ENCODE measurements at places on chromosomes 6 and 20. TPM values are rescaled to one million over a fixed set of nuclear protein-coding genes. Genes with fewer than 3 reads are reported as not detected.

Gene PLEKHG1
- 7.6 TPM for total RNA-seq

Gene ACTL10
- total RNA-seq, result 0.40 TPM

Gene MYH7B
- 297 TPM for total RNA-seq

DNA sequence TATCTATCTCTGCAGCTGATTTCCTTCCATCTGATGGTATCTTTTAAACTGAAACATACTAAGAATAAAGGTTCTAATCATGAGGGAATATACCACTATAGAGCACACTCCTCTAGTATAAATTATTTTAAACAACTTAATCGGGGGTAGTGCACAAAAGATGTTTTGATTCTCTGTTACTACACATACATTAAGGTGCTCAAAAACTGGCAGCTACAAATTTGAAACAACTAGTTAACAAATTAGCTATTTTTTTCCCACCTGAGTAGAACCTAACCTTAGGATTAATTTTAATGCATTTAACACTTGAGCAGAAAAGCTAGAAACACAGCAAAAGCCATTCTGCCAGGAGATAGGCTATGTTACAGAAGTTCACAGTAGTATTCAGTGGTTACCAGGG is 23.0 kb downstream of the CCNC start:
- no peak for DNase-seq

DNA sequence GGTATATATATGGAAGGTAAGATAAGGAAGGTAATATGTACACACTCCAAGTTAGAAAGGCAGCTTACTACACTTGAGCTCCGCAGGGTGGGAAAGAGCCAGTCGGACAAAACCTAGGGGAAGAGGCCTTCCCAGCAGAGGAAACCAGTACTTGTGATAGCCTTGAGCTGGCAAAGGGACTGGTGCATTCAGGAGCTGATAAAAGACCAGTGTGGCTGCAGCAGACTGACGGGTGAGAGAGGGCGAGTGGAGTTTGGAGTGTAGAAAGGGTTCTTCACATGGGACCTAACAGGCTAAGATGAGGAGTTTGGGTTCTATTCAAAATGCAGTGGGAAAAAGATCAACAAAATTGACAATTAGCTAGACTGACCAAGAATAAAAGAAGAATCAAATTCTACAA is 49.3 kb upstream of the KIF13A start:
- DNase-seq, result no peak

DNA sequence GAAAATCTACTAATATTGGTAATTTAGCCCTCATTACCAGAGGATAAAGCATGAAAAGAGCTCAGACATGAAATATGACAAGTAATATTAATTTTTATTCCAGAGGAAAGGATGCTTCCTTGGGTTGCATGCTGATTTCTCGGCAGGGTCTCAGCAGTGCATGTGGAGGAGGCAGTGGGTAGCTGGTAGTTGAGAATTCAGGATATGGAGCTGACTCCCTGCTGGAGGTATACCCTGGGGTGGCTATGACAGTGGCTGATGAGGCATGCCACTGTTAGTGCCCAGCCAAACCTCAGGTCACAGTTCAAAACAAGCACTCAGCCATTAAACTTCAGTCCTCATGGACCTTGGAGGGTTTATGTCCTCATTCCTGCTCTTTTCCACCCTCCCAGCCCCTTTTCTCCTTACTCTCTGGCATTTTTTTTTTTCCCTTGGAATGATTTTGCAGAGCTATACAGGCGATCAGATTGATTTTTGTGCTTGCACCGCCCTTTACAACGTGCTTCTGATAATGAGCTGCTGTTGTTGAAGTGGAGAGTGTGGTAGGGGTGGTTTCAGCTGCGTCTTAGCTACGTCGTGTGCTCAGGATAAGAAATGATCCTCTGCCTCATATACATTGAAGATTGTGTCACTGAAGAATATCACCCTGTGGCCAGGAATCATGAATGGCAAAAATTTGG is 761.9 kb upstream of the MMS22L start:
- no peak for DNase-seq

DNA sequence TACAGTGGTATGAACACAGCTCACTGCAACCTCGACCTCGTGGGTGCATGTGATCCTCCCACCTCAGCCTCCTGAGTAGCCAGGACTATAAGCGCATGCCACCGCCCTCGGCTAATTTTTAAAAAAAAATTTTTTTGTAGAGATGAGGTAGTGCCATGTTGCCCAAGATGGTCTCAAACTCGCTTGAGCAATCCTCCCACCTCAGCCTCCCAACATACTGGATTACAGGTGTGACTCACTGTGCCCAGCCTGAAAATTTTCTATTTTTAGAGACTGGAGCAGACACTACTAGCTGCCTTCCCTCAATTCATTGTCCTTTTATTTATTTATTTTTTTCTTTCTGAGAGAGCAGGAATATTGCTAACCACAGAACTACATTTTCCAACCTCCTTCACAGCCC is 20.3 kb upstream of the GTF3C6 start:
- DNase-seq, result no peak

DNA sequence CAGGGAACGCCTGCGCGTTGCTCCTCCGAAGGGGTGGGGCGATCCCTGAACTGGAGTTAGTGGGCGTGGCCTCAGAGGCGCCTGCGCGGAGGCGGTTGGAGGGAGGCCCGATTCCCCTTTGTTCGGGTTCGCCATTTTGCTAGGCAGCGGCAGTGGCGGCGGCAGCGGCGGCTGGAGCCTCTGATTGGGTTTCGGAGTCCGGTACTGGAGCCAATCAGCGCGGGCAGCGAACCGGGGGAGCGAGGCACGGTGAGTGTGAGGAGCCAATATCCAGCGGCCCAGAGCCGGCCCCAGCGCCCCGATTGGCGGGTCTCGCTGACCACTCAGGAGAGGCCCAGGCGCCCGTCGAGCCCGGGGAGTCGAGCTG is at the start of gene NFYA:
Gene NFYA (plus strand): TSS at position 139 of the 367 bp plus-strand sequence. CDS start 6,116 bp downstream, outside the sequence.
- peak; percentile 100 for DNase-seq
